ENCODE measurements at places on chromosomes 7 and 10.

DNA sequence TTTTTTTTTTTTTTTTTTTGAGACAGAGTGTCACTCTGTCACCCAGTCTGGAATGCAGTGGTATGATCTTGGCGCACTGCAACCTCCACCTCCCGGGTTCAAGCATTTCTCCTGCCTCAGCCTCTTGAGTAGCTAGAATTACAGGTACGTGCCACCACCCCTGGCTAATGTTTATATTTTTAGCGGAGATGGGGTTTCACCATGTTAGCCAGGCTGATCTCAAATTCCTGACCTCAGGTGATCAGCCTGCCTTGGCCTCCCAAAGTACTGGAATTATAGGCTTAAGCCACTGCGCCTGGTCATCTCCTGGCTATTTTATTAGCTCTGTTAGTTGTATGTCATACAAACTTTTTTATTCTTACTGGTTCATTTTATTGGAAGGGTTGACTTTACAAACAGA, 103.0 kb downstream of the LCOR start:
- DNase-seq = no peak

DNA sequence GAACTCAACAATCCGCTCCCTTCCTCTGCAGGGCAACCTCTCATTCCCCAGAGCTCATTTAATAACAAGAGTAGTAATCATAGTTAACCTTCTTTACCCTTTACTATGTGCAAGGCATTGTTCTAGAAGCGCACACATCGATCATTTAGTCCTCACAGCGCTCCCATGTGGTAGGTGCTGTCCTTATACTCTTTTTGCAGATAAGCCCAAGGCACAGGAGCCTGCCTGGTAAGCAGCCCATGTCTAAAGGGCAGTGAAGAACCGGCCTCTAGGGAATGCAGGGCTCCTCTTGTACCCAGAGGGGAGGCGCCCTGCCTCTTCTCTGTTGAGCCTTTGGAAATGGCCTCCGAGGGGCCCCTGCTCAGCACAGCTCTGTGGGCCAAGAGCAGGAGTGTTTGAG, 14.3 kb downstream of the CHST3 start:
- no peak for DNase-seq

DNA sequence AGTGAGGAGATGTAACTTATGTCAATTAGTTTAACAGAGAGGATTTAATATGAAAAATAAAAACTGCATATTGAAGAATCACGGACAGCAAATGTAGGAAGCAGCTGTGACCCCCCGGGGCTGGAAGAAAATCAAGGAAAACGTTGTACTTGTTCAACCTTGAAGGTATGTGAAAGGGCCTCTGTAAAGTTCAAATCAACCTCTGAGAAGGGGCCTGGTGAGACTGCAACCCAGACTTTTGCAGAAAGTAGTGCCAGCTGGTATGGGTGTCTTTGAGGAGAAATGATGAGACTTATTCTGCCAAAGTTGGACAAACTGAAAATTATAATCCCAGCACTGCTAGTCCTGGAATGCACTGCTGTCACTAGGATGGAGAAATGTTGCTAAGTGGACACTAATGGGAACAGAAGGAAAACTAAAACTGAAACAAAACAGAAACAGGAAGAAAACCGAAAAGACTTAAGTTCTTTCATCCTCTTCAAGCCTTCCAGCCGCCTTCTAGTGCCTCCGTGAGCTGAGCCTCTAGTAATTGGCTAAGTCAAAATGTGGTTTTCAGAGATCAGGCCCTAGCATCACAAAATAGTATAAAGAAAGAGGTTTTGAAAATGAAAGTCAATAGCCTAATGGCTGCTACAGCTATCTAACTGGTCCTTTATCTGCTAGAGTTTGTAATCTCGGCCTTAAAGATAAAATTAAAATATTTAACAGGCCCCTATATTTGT, 253.7 kb upstream of the SORCS1 start:
- DNase-seq = no peak

GRCh38 chr10:43209651-43210141, 57.2 kb downstream of the RASGEF1A start:
- DNase-seq = no peak

GRCh38 chr10:119567978-119568377, 25.5 kb upstream of the RGS10 start:
- DNase-seq = no peak

GRCh38 chr7:22860784-22861482, 38.3 kb upstream of the TOMM7 start:
- DNase-seq = no peak
